Stomach (tissue), 19 donors: ENCODE measurements at places on chromosomes 12 and 14. TPM values are rescaled to one million over a fixed set of nuclear protein-coding genes. Genes with fewer than 3 reads are reported as not detected.

Gene TAPBPL
- 40.0 TPM for total RNA-seq

- DNase-seq, result peak; percentile 94
Measured at GRCh38 chr14:104973135-104973384, 5.1 kb downstream of the AHNAK2 start.

GRCh38 chr14:55243813-55244212, 27.4 kb upstream of the FBXO34 start:
- DNase-seq, result no peak

DNA sequence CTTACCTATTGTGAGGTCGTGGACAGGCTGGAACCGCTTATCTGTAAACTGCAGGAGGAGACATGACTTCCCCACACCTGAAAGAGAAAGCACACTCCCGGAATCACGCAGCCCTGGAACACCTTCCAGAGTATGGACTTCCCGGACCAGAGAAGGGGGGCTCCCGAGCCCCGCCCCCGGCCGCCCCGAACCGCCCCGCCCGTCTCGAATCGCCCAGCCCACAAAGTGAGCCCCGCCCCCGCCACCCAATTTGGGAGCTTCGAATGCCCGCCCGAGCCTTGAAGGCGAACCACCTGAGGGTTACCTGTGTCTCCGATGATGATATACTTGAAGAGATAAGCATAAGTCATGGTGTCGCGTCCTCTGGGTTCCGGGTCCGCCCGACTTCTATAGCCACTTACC, 235 bp downstream of the RAB2B start:
- DNase-seq, result peak; percentile 93

Gene CAPZA3
- not detected for total RNA-seq

GRCh38 chr12:99427104-99427503, 220.4 kb upstream of the GARIN6 start:
- no peak for DNase-seq
